AG08395 (cell line): ENCODE measurements at places on chromosomes 3 and 15.
A peak's percentile ranks its signal among the peaks of the same experiment; 100 is the strongest.

DNA sequence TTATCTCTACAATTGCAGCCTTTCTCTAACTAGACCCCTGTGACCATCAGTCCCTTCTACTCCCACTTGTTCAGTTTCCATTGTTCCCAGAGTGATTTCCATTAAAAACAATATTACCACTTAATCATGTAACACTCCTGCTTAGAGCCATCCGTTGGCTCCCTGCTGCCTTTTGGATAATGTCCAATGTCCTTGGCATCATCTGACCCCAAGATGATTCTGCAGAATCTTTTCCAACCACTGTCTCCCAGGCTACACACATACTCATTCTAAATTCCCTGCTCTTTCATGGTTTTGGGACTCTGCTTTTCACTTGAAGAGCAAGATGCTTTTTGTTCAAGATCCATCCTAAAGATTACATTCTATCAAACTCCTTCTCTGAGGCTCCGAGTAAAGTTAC is 7.1 kb downstream of the KCNH8 start:
- no peak for DNase-seq

DNA sequence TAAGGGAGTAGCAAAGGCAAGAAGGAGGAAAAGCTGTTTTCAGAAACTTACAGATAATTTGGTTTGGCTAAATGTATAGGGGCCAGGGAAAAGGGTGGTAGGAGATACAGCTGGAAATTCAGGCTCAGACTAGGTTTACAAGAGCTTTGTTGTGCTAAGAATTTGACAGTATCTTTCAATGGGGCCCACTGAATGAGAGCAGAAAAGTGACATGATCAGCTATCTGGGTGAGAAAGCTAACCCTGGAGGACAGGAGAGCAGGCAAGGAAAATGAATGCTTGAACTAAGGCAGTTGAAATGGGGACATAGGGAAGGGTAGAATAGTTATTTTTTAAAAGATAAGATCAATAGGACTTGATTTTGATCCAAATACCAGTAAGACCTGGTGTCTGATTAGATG is 2.8 kb upstream of the EIF4G1 start:
- no peak for DNase-seq

DNA sequence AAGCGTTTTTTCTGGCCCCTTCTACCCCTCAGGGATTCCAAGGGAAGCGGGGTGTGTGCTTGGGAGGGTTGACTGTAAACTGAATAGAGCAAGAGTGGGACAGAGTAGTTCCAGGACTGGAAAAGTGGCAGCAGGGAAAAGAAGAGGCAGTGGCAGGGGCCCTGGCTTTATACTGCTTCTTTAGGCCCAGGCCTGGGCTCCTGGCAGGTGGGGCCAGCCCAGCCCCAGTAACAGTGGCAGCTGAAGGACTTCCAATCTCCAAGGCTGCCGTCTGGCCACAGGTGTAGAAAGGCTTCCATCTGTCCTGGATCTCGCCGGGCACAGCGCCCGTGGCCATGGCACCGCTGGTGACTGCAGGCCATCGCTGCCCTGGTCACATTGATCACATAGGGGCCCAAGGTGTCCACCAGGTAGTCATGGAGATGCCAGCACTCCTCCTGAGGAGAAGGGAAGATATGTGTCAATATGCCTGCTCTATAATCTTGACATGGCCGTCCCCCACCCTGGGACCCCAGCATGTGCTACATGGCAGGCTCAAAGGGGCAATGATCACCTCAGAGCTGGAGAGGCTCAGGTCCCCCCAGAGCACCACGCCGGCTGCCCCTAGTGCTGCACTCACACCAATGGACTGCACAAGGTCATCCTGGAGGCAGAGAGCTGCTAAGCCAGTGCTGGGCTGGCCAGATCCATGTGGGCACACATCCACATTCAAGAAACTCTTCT is 1.0 kb upstream of the IFRD2 start:
- DNase-seq = no peak

DNA sequence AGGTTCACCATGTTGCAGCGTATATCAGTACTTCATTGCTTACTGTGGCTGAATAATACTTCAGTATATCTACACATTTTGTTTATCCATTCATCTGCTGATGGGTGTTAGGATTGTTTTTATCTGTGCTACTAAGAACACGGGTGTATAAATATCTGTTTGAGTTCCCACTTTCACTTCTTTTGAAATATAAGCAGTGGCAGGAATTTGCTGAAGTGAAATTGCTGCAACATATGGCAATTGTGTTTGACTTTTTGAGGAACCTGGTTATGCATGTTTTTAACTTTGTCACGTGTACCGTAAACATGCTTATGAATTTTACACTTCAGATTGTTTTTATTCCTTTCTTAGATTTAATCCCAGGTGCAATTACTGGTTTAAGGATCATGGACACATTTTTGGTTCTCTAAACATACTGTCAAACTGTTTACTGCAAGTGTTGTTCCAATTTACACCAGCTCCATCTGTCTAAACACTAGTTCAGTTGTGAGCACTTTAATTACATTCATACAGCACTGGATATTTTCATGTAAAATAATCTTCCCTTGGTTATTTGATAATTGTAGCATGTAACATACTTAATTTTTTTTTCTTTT is 23.1 kb downstream of the TRAK1 start:
- no peak for DNase-seq

- DNase-seq = no peak
Observed at GRCh38 chr3:190853464-190853863, 9.0 kb downstream of the GMNC start.

DNA sequence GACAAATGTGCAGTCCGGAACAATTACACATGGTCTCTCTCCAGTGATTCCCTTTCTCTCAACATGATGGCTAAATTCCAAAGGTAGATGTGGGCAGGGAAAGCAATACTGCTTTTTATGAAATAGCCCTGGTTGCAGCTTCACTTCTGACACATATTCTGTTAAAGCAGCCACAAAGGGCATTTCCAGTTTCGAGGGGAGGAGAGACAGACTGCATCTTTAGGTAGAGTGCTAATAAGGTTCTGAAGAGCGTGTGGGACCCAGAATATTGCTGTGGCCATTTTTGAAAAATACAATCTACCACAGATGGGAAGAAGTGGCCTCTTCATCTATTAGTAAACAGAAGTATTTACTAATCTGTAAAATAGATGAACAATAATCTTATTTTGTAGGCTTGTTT is 139.3 kb upstream of the PEX5L start:
- no peak for DNase-seq

DNA sequence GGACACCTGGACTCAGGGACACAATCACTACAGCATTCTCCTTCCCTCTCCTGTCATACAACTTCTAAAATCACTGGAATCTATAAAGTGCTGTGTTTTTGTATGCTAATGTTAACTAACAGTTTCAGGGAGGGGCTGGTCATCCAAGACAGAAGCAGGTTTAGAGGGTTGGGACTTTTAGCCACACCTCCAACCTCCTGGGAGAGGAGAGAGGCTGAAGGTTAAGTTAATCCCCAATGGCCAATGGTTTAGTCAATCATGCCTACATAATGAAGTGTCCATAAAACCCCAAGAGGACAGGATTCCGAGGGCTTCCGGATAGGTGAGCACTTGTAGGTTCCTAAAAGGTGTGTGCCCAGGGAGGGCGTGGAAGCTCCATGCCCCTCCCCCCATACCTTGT is 219.3 kb upstream of the CTNNB1 start:
- DNase-seq = no peak

DNA sequence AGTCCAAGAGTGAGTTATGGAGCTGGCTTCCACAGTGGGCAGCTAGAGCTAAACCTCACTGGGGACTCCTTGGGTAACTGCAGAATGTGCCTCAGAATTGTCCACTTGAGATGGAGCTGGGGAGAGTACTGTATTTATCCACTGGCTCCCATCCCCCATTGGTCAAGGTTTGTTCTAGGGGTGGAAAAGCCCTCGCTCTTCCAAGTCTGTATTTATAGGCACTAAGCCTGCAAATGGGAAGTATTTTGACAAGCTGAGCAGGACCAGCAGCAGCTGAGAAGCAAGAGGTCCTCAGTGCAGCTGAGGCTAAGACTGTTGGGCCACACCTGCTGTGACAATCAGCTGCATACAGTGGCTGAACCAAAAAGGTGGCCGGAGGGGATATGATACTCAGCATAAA is 5.8 kb downstream of the USP13 start:
- DNase-seq = no peak

GRCh38 chr3:97901313-97902248 is 70.7 kb downstream of the RIOX2 start:
- no peak for DNase-seq

- no peak for DNase-seq
Observed at GRCh38 chr15:62881056-62881455, 161.5 kb upstream of the TPM1 start.

DNA sequence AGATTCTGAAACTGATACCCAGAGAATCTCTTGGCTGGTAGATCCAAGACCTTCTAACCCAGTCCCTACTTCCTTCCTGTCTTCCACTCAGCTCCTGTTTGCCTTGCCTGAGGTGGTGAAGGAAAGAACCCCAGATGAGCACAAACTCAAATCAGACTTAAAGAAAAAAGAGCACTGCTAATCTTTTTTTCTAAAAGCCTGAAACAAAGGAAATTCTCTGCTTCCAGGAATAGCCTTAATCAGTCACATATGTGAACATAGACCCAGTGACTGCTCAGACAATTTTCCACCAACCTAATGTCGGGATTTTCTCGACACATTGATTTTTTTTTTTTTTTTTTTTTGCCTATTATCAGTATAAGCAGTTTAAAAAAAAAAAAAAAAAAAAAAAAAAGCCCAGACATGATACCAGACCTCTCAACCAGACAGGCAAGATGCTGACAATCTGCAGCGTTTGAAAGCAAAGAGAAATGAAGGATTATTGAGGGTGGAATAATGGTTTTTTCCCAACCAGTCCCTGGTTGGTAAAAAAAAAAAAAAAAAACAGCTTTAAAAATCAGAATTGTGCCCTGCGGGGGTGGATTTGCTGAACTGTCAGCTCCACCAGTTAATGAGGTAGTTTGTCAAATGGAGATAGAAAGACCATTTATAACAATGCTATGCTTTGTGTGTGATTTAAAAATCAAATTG is 256.8 kb upstream of the RARB start:
- no peak for DNase-seq

DNA sequence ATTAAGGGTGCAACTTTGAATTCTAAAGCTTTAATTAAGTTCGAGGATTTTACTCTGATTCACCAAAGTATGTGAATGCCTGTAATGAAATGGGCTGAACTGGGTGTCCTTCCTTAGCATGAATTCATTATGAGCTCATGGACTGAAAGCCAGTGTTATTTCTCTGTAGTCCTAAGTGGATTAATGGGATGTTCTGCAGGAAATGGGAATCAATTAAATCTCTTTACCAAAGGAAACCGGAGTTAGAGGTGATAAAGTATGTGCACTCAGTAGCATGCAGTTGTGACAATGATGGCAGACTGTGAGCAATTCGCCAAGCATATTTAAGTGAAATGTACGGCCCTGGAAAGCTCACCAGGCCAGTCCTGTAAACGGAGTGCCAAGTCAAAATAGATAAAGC is 138.7 kb downstream of the CHL1 start:
- DNase-seq = no peak

- DNase-seq = no peak
Observed at GRCh38 chr15:59963925-59964324, 40.2 kb upstream of the FOXB1 start.

DNA sequence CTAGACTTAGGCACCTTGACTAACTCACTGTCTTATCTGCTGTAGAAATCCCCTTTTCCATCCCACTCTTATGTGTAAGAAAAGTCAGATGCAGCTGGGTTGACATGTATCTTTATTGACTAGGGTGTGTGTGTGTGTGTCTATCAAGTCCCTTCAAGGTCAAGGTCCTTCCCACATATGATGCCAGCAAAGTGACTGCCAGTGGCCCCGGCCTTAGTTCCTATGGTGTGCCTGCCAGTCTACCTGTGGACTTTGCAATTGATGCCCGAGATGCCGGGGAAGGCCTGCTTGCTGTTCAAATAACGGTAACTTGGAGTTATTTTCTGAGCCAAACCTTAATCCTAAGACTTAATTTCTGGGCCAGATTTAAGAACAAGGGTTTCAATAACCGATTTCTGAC is 76.3 kb downstream of the DNASE1L3 start:
- DNase-seq = no peak

DNA sequence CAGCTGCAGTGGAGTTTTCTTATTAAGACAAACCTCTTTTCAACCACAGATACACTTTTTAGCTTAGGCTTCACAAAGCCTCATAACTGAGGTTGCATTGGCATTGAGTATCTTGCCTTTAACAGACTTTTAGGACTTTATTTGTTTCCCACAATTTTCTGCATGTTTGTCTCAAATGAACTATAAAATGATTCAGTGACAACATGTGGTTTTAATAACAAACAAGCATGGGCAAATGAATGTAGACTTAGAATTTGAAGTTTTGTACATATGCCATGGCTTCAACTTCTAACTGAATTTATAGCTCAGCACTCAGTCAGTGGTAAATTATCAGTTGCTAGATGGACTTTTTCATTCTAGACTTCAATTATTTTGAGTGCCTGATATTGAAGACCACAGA is 101.6 kb downstream of the SLC25A26 start:
- DNase-seq = no peak

- peak; percentile 60 for DNase-seq
Observed at GRCh38 chr3:38649500-38650247, at the start of gene SCN5A. SCN5A (minus strand) TSS chr3:38649687; CDS start chr3:38633307, 16,380 bp downstream.

DNA sequence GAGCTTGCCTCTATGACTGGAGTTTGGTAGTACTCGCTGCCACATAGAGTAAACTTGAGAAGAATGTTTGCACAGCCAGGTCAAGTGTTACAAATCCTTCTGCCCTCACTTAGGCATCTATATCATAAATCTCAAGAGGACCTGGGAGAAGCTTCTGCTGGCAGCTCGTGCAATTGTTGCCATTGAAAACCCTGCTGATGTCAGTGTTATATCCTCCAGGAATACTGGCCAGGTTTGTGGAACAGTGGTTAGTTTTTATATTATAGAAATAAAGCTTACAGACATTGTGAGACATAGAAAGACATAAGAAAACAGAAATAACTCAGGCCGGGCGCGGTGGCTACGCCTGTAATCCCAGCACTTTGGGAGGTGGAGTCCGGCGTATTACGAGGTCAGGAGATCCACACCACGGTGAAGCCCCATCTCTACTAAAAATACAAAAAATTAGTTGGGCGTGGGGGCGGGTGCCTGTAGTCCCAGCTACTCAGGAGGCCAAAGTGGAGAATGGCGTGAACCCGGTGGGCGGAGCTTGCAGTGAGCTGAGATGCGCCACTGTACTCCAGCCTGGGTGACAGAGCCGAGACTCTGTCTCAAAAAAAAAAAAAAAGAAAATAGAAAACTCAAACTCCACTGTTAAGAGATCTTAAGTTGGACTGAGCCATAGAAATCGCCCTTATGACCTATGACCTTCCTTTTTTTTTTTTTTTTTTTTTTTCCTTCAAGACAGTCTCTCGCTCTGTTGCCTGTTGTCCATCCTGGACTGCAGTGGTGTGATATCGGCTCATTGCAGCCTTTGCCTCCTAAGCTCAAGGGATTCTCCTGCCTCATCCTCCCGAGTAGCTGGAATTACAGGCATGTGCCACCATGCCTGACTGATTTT is 2.2 kb downstream of the RPSA start:
- DNase-seq = no peak

GRCh38 chr3:126279853-126280252 is 77.4 kb downstream of the KLF15 start:
- no peak for DNase-seq

GRCh38 chr3:127720985-127721935 is 48.5 kb downstream of the ABTB1 start:
- no peak for DNase-seq

GRCh38 chr15:83164771-83165404 is 42.7 kb downstream of the HDGFL3 start:
- DNase-seq = no peak
